NCI-H2081 treated with DMSO at 0.1 percent for 48 hours (cell line): ENCODE measurements at places on chromosomes 4 and X.

DNA sequence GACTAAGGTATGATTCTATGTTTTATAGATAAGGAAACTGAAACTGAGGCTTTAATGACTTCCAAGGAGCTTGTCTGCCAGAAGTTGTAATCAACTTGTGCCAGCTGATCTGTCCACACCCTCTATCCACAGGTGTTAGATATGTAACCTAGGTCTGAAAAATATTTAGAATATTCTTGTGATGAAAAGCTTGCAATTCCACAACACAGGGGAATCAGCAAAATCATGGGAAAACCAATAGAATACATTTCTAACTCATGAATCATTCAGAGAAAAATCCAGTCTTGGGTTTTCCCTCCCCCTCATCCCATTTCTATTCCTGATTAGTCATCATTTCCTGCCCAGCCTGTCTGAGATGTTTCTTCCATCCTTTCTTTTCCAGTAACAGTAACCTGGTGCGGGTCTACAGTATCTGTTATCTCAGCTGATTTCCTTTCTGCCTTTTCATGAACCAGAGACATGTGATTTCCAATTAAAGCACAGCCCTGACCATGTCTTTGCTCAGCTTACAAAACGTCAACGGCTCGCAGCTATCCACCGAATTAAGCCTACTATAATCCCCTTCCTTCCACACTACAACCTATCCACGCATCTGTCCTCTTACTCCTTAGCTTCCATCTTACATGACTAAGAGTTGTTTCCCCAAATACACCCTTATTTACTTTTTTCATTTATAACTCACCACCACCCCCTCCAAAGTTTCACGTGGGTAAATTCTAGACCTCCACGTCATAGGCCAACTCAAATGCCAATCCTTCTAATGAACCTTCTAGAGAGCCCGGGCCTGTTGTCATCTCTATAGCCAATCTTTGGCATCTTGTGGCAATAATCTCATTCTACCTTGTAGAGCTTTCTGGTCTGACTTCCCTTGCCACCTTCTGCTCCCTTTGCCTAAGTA, 961 bp upstream of the NOCT start:
- no peak for DNase-seq

GRCh38 chrX:136168929-136169735, 21.8 kb downstream of the FHL1 start:
- DNase-seq, result peak; percentile 70

GRCh38 chr4:149574971-149575370, 240.7 kb downstream of the IQCM start:
- no peak for DNase-seq

- no peak for DNase-seq
These were observed 207.0 kb upstream of the PDE5A start for GRCh38 chr4:119835613-119835910.

DNA sequence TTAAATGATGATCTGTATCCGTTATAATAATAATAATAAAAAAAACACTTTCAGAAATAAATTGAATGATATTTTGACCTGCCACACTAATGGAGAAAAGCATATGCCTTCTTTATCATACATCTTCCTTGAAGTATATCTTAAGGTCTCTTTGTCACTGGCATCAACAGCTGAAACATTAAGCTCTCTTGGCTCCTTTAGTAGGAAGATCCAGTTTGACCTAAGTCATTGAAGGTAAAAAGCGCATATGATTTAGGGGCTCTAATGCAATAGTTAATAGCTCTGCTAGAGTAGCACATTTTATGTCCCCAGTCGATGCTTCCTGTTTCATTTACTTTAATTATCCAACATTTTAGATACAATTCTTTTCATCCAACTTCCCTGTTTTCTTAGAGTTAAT, 1010.8 kb downstream of the STPG2 start:
- no peak for DNase-seq

GRCh38 chr4:38781854-38782261, 932 bp downstream of the TLR10 start:
- DNase-seq, result no peak

DNA sequence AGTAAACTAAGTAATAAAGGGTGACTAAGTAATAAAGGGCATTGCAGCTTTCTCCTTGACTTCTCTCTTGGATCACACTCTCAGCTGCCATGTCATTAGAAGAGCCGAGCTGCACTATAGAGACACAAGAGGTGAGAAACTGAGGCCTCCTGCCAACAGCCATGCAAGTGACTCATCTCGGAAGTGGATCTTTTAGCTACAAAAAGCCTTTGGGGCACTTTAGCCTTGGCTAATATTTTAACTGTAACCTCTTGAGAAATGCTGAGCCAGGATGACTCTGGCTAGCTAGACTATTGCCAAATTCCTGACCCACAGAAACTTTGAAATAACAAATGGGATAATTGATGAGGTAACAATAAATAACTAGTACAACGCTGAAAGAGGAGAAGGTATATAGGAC, 1.5 kb upstream of the NEIL3 start:
- DNase-seq, result no peak

- peak; percentile 10 for DNase-seq
These were observed 1.4 kb upstream of the DOK7 start for GRCh38 chr4:3461515-3462291.

DNA sequence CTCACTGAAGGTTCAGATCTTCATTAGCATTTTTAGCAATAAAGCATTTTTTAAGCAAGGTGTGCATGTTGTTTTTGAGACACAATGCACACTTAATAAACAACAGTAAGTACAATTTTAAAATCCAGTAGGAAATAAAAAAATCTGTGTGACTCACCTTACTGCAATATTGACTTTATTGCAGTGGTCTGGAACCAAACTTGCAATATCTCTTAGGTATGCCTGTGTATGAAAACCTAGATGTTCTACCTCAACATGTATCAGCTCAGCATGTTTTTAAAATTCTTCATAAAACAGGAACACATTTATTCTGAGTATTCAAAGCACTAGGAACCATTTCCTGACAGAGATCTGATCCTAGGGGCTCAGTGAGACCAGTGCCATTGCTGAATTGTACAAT, 26.7 kb downstream of the NR0B1 start:
- no peak for DNase-seq

GRCh38 chr4:127131527-127131926, 501.2 kb upstream of the INTU start:
- DNase-seq, result peak; percentile 47
